ENCODE measurements at places on chromosomes 2 and 18. TPM values are rescaled to one million over a fixed set of nuclear protein-coding genes. Genes with fewer than 3 reads are reported as not detected.

Gene BOLL
- total RNA-seq, result not detected

- no peak for DNase-seq
Observed at GRCh38 chr18:27991391-27991790, 185.5 kb downstream of the CDH2 start.

- no peak for DNase-seq
Observed at GRCh38 chr2:12170121-12170520, 423.7 kb downstream of the LPIN1 start.

- DNase-seq, result no peak
Observed at GRCh38 chr18:47677952-47678351, 252.5 kb downstream of the SMAD2 start.

- DNase-seq, result no peak
Observed at GRCh38 chr2:54189539-54189938, 66.5 kb downstream of the TSPYL6 start.

Gene CD207
- not detected for total RNA-seq

GRCh38 chr18:53018791-53019190 lies 678.8 kb downstream of the DCC start:
- DNase-seq, result no peak

GRCh38 chr18:40179729-40180461 lies 1775.1 kb upstream of the PIK3C3 start:
- DNase-seq, result no peak

Gene KCNJ13
- not detected for total RNA-seq

Gene COL4A3
- total RNA-seq, result not detected

DNA sequence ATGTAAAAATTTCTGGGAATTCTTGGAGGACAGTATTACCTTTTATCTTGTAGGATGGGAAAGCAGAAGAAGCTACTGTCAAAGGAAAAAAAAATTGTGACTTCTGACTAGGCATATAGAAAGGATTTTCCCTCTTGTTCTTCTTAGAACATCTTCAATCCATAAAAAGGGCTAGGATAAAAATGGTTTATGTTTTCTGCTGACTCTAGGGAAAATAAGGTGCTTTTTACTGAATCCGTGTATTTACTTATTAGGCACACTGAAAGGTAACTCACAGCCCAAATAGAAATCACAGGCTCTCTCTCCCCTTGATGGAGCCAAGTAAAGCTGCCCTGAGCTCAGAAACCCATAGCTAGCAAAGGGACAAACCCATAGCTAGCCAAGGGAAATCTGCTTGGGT lies 74.6 kb downstream of the EPAS1 start:
- DNase-seq, result no peak

Gene ATOH8
- not detected for total RNA-seq

DNA sequence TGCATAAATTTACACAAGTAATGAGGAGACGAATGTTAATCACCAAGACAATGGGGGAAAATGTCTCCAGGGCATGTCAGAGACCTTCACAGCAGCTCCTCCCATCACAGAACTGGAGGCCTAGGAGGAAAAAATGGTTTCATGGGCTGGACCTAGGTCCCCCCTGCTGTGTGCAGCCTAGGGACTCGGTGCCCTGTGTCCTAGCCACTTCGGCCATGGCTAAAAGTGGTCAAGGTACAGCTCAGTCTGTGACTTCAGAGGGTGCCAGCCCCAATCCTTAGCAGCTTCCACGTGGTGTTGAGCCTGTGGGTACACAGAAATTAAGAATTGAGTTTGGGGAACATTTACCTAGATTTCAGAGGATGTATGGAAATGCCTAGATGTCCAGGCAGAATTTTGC lies 152.2 kb upstream of the KCNJ3 start:
- no peak for DNase-seq

- DNase-seq, result no peak
Observed at GRCh38 chr2:147623328-147623727, 221.5 kb upstream of the ACVR2A start.

Gene SLC5A7
- total RNA-seq, result not detected

Measured in CD8-positive, alpha-beta memory T cell (primary cell).